ENCODE measurements at places on chromosomes 2 and 18.

DNA sequence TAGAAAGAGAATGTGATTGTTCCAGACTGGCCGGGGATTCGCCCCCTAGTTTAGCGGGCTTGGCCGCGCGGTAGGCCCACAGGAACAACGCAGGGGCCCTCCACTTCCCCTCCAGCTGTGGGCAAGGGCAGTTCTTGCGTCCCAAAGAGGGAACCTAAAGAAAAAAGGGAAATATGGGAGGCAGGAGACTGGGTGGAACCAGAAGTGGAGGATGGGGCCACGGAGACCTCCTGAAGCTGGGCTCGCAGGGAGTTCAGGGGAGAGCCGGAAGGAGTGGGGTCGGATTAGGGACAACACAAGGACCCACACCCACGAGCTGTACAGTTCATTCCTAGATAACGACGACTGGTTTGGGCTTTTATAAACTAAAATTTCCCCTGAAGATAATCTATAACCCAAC lies 18.2 kb downstream of the GNLY start:
- no peak for DNase-seq

- DNase-seq = no peak
These were observed 283.2 kb downstream of the KCNS3 start for GRCh38 chr2:18161681-18162080.

- DNase-seq = no peak
These were observed 55.1 kb upstream of the LDAH start for GRCh38 chr2:20877960-20878359.

DNA sequence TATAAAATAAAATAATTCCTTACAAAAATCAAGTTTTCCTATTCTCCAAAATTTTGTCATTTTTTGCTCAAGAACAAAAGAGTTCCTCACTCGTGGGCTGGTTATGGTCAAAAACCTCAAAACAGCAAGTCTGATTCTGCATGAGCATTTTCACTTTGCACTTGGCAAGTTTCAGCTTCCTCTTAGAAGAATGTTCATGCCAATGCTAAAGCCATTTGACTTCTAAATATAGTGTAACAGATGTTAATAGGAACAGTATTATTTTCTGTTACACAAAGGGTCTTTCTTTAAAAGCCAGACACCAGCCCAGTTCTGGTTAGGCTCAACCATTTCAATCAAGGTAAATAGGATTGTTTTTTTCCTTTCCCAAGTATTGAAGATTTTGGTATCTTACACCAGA lies 261.3 kb upstream of the CCDC68 start:
- DNase-seq = no peak

- no peak for DNase-seq
These were observed 857.4 kb downstream of the TDRD15 start for GRCh38 chr2:21981127-21981526.

DNA sequence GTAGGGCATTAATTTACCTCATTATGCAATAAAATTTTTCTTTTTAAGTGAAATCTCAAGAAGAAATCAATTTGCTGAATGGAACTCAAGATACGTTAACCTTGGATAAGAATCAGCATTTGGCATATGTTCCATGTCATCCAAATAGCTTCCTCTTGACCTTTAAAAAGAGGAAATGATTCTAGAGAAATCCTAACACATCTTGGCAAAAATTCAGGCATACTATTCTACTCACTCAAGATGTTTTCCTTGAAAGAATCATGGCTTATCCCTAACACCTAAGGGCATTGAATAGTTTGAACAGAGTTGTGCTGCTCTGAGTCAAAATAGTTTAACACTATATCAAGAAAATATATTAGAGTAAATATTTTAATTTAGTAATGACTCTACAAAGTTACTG lies 678.0 kb downstream of the EPHA4 start:
- DNase-seq = no peak

DNA sequence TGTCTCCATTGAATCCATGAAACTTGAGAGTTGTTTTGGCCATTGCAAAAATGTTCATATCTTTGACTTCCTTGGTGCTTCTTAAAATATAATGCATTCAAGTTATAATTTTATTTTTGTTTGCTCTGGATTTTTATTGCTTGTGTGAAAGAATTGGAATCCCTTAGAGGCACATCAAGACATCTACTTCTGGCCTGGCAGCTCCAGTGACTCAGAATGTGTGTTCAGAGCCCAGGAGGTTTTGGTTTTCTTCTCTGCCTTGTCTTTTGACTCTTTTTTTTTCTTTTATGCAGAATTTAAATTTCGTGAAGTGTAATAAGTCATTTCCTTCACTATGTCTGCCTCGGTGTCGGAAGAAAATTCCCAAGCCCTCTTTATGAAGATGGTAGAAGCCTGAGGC lies 180.2 kb downstream of the LTBP1 start:
- no peak for DNase-seq

DNA sequence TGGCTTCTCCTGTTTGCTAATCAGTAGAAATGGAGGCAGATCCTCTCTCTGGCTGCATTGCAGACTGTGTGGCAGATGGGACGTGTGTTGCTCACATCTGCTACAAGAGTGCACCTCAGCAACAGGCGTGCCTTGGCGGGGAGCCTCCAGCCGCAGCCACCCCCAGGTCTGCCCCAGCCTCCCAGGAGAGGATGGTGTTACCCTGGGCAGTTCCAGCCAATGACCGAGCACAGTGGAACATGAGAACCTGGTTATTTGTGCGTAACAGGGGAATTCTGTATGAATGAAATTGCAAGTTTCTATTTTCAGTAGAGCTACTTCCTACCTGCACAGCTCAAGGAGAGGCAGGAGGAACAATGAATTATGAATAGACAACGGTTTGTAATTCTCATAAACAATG lies 130.6 kb upstream of the CBLN2 start:
- no peak for DNase-seq

DNA sequence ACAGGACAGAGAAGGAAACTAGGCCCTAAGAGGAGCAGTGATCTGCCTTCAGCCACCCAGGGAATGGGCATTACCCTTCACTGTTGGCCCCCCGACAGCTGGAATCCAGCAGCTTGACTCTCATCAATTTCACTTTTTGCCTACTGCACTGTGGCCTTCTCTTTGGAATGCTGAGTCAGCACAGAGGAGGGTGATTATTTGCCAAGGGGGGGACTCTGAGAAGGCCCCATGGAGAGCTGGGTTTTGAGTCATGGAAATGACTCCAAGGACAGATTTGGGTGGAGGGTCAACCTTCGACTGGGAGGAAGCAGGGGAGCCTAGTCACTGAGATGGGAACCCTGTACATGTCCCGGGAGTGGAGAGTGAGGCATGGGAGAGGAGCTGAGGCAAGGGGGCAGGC lies 38.1 kb upstream of the NTSR2 start:
- DNase-seq = no peak

- DNase-seq = no peak
These were observed 23.5 kb upstream of the RPL37A start for GRCh38 chr2:216474925-216475670.

- DNase-seq = no peak
These were observed 256.9 kb downstream of the RND3 start for GRCh38 chr2:150230616-150231015.

DNA sequence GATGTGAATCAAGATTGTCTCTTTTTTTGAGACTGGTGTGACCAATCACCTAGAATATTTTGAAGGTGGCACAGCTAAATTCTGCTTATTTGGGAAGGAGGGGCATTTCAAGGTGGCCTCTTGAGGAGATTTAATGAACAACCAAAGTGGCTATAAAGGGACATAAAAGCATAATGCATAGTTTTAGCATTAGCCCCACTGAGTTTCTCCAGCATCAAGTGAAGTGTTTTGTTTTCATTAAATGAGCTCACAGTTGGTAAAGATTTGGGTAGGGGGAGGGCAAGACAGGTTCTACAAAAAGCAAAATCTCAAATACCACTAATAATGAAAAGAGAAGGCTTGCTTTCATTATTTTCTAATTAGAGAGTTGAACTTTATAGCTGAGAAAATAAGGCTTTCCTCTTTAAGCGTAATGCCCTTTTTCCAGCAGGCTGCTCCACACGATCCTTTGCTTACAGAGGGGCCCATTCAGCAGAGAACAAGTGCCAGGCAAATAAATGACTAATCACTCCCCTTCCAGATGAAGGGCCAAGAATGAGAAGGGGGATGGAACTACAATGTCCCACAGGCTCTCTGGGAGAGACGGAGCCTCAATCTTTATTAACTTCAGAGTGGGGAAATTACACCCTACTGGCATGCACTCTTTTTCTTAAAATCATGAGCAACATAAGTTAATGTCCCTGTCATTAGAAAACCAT lies 35.9 kb downstream of the LHCGR start:
- no peak for DNase-seq

DNA sequence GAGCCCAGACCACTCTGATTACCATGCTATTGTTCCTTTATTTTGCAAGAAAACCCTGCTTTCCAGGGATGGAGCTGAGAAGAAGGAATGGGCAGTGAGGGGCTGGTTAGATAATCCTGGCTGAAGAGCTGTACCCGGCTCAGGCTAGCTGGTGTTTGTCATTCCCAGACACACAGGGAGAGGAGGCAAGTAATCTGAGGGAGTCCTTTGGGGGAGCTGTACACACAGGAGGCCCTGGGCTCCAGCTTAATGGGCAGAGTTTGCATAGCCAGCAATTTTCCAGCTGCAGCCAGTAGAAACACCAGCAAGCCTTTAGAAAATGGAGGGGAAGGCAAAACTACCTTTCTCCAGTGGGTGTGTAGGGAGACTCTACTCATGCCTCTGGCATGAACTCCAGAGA lies 259.3 kb downstream of the SOX11 start:
- DNase-seq = no peak

- DNase-seq = no peak
These were observed 657 bp downstream of the ARL6IP6 start for GRCh38 chr2:152718909-152719645.

DNA sequence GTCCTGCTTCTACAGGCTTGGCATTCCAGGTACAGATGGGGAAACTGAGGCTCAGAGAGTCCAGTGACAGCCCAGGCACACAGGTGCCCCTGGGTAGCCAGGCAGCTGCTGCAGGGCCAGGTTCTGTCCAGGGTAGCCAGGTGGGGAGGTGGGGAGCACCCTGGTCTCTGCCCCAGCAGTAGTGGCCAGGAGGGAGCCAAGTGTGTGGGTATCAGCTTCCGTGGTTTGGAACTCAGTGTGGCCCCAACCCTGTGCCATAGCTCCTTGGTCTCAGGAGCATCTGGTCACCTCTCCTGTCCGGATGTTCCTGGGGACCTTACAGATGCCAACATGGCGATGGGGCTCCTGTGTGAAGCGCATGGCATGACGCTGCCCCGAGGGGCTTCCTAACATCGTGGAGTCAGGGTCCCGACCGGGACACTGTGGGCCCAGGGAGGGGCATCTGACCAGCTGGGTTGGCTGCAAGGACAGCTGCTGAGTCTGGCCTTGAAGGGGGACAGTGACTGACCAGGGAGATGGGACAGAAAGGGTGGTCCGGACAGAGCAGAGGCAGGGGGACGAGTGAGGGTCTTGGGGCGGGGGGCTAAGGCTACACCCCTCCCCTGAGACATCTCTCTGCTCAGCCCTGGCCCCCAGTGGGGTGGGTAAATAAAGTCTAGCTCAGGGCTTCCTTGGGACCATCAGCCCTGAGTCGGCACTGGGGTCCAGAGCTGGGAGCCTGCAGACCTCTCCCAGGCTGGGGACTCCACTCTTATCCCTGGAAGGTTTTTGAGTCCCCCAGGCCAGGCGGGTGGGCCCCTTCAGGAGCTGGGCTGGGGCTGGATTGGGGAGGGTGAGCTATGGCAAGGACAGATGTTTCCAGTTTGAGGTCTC lies 76.0 kb upstream of the SMAD7 start:
- DNase-seq = peak; percentile 36

- no peak for DNase-seq
These were observed 134.2 kb downstream of the CDCA7 start for GRCh38 chr2:173488861-173489260.

DNA sequence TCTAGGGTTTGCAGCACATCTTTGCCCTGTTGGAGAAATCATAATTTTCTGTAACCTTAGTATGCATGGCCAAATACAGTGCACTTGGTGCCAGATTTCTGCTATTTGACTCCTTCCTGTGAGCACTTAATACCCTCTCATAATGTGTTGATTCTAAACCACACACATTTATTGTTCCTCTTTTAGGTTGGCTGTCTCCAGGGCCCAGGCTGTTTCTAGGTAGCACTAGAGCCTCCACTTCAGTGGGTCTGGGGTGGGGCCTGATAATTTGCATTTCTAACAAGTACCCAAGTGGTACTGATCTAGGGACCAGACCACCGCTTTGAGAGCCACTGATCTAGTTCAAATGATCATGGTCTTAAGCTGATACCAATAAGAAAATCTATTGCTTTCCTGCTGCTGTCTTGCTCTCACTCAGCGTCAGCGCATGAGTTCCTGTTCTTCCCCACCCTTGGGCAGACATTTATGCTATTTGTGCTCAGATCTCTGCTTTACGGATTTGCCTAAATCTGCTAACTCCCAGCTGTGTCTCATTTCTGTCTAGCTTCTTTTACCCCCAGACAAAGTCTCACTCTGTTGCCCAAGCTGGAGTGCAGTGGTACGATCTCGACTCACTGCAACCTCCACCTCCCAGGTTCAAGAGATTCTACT lies 7.4 kb downstream of the PTRHD1 start:
- no peak for DNase-seq

DNA sequence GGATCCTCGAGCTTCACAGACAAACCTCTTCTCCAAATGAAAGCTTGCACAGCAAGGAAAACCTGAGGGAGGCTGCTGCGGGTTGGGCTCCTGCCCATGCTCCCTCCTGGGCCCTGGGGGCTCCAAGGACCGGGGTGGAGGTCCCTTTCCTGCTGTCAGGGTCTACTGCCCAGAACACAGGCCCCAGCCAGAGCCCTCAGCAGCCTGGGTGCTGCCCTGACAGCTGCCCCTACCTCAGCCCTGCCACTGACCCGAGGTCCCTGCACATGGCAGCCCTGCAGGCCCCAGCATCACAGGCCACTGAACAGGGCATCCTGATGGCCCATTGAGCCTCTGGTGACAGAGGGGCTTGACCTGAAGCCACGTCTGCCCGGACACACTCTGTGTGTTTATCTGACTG lies 41.0 kb downstream of the CROCC2 start:
- DNase-seq = no peak

GRCh38 chr2:11396467-11397445 lies 52.3 kb upstream of the ROCK2 start:
- DNase-seq = no peak

DNA sequence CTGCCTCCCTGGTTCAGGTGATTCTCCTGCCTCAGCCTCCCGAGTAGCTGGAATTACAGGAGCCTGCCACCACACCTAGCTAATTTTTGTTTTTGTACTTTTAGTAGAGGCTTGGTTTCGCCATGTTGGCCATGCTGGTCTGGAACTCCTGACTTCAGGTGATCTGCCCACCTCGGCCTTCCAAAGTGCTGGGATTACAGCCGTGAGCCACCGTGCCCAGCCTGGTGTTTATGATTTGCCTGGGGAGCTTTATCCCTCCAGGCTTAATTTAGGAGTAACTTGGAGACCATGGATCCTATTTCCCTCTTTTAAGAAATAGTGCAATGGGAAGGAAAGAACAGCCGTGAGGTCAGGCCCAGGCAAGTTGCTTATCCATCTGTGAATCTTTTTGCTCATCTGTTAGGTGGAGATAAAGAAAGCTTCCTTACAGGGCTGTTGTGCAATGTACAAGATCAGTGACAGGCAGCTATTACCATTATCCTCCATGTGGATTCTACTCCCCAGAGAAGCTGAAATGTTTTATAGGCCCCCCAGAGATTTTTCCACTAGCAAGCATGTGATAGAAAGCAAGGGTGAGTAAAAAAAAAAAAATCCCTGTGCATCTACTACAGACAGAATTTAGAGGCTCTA lies 104.9 kb upstream of the MGAT5 start:
- DNase-seq = no peak
